ENCODE measurements at places on chromosomes 2 and 18.

DNA sequence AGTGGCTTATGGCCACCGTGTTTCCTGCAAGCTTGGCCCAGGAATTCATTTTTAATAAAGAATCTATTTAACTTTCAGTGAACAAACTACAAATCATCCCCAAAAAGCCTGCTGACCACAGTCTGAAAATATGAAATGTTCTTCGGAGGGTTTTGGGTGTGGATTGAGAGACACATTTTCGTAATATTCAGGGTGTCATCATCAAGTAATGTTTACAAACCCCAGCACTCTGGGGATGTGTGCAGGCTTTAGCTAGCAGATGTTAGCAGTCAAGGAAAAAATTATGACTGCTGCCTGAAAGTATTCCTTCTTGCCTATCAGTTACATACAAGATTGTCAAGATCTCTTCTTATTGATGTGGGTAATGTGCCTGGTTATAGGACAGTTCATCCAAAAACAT lies 143.9 kb upstream of the FN1 start:
- DNase-seq, result no peak

DNA sequence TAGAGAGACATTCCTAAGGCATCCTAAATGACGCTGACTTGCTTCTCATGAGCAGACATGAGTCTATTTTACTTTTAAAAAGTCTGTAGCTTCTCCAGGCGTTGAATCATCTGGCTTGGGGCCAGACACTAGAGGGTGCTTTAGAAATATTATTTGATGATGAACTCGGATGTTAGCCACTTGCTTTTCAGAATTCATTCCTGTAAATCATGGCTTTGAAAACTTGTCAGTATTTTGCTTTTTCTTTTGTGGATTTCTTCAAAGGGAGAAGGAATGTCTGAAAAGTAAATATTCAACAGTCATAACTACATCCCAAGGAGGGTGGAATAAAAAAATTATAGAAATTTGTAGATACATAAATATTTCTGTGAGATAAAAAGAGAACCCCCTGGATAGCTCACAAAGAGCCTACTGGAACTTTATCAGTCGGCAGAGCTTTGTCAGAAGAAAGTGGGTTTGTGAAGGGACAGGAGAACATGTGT lies 370.8 kb downstream of the OSR1 start:
- no peak for DNase-seq

DNA sequence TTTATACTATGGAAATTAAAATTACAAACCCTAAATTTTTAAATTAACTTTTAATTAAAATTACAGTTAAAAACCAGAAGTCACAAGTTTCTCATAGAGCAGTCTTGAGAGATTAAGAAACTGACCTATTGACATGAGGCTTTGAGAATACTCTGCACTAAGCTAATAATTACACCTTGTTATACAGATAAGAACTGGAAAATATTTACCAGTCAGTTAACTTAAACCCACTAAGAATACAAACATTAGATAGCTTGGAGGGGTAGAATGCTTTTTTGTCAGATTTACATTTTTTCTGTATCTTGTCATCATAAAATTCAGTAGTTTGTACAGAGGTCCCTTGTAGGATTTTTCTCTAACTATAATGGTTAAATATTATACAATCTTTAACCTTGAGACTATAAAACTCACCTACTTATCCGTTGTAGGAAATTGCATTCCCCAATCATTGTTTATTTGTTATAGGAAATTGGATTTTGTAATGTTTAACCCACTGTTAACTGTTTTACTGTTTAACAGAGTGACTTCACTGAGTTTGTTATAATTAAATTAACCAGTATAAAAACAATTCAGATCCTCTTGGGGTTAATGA lies 219.7 kb upstream of the PKDCC start:
- no peak for DNase-seq

DNA sequence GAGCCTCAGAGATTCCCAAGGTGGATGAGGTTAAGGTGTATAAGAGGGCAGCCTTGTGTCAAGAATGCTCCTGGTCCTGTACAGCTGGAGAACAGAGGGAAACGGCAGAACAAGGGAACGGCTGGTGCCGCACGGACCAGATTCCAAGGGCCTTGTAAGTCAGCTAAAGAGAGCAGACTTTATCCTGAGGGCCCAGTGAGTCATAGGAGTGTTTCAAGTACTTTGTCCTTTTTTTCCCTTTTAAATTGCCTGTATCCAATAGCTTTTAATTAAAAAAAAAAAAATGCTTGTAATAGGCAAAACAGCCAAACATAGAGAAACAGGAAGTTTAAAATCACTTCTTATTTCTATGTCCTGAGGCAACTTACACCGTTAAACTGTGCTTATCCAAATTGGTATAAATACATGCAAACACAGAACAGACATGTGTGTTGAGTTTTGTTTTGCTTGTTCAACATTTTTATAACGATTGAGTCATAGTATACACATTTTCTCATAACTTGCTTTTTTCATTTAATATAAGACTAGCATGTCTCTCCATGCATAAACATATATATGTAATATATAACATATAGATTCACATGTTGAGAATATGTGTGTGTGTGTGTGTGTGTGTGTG lies 42.1 kb upstream of the EVA1A start:
- no peak for DNase-seq

DNA sequence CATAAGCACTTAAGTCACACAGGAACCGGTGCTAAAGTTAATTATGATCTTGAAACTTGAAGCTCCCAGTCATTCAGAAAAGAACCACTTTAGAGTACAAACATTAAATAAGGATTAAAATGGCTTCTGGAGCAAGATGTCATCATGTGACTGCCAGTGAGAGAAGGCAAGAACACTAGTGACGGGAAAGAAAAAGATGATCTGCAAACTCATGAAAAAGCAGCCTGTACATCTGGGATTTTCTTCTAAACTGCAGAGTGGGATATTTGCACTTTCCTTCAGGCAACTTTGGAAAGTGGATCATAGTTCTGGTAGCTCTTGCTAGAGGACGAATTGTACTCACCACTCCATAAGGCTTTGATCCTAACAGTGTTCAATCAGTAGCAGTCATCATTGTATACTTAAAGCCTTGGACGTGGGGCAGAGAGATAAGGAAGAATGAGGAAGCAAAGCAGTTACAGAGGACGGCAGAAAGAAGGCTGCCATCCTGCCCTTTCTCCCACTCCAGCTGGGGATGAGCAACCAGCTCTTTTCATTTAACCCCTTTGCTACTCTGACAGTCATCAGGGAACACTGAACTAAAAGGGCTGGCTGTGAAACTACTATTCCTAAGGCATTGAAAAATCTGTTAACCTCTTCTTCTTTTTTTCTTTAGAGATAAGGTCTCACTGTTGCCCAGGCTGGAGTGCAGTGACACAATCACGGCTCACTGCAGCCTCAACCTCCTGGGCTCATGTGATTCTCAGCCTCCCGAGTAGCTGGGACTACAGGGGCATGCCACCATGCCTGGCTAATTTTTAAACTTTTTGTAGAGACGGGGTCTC lies 18.1 kb downstream of the ABHD3 start:
- no peak for DNase-seq

DNA sequence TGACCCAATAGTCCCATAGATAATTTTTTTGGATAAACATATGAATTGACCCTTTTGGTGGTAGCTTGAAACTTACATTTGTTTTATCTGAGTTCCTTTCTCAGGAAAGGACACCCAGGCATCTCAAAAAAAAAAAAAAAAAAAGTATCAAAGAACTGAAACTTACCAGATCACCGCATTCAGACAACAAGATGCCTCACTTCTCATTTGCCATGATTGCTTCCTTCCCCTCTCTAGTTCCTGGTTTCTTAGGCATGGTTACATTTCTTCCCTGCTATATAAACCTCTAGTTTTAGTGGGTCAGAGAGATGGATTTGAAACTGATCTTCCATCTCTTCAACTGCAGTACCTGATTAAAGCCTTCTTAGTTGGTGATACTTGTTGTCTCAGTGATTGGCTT lies 240.1 kb downstream of the ACKR3 start:
- no peak for DNase-seq

DNA sequence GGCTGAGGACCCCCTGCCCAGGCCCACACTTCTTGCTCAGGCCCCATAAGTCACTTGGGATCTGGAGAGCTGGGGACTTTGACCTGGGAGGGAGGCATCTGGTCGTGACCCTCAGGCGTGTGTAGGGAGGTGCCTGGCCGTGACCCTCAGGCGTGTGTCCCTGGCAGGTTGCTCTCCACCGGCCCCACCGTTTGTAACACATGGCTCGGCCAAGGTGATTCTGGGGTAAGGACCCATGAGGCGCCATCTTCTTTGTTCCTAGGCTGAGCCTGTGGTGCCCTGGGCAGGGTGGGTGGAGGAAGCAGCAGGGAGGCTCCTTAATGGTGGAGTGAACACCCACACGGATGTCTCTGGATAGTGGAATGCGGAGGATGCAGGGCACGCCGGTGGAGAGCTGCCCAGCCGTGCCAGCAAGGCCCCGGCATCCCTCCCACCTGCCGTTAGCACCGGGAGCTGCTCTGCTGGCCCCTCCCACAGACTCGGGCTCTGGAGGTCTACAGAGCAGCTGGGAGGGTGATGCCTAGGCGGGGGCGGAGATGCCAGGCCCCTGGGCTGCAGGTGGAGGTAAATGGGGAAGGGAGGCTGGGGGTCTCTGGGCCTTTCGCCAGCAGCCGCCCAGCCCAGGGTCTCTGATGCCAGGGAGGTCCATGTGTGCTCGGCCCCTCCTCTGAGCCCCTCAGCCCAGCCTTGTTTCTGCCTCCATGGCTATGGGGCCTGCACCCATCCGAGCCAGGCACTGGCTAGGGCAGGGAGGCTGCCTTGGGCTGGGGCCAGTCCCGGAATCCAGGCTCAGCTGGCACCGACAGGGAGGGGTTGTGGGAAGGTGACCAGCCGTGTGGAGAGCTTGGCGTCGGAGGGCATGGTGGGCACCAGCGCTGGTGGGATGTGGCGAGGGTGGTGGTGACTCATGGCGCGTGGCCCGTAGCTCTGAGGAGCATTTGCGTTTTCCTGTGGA lies 1.1 kb upstream of the GAL3ST2 start:
- DNase-seq, result no peak

DNA sequence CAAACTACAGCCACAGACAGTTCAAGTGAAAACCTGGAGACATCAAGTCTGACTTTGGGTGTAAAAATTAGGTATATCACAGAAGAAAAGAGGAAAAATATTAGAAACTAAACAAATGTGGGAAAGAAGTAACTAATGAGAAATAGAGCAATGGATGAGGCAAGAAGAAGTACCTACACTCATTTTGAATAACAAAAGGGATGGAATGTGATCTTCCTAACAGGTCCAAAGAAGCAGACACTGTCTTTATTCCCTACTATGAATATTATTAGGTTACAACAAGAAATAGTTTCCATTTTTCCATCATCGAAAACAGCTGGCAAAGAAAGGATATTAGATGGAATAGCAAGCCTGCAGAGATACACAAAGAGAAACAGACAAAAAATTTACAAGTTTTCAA lies 486.3 kb upstream of the FSHR start:
- no peak for DNase-seq

DNA sequence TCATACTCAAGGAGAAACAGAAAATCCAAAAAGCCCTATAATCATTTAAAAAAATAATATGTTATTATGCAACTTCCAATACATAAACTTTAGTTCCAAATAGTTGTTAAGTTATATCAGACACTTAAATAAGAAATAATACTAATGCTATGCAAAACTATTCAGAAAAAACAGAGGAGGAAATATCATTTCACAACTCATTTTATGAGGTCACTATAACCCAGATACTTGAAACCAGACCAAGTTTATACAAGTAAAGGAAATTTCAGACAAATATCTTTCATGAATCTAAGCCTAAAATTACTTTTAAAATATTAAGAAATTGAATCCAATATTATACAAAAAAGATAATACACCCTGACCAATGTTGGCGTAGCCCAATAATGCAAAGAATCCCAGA lies 260.8 kb downstream of the CD226 start:
- no peak for DNase-seq

DNA sequence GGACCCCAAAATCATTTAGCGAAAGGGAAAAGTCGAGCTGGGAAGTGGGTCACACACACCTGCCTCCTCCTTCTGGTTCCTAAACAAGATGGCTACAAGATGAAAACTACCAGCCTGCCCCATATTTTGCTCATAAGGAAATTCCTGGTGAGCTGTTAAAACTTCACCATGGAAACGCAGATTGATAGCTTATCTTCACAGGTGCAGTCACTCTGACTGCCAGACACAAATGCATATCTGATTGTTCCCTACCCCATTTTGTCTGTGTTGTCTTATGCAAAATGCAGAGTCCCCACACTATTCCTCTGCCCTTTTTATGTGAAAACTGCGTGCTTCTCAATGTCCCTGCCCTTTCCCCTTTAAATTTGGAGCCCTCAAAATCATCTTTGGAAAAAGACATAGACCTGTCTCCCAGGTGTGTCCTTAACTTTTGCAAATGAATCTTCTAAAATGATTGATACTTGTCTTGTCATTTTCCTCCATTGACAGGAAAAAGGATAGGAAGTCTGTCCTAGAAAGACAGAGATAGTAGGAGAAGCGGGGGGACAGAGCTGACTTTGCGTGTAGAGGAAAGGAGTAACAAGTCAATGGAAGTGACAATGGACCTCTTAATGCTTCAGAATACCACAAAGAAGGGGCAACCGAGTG lies 38.9 kb upstream of the THOC1 start:
- DNase-seq, result no peak

GRCh38 chr2:224968051-224968450 lies 74.2 kb downstream of the DOCK10 start:
- no peak for DNase-seq

DNA sequence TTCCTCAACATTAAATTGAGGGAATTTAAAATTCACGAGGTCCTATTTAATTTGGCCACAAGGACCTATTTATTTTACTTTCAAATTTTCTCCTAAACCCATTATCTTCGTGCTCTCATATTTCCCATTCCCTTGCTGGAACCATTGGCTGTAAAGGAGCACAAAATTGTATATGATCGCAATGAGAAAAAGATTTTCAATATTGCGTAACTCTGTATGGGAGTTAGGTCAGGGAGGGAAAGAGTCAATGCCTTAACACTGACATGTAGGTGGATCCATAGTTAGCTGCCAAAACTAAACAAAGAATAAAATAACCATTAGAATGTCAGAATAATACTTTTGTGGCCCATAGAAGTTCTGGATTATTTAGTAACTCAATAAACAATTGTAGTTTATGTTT lies 40.6 kb upstream of the ZC3H15 start:
- DNase-seq, result no peak

- DNase-seq, result no peak
Measured at GRCh38 chr18:9951022-9951859, 37.4 kb downstream of the VAPA start.

DNA sequence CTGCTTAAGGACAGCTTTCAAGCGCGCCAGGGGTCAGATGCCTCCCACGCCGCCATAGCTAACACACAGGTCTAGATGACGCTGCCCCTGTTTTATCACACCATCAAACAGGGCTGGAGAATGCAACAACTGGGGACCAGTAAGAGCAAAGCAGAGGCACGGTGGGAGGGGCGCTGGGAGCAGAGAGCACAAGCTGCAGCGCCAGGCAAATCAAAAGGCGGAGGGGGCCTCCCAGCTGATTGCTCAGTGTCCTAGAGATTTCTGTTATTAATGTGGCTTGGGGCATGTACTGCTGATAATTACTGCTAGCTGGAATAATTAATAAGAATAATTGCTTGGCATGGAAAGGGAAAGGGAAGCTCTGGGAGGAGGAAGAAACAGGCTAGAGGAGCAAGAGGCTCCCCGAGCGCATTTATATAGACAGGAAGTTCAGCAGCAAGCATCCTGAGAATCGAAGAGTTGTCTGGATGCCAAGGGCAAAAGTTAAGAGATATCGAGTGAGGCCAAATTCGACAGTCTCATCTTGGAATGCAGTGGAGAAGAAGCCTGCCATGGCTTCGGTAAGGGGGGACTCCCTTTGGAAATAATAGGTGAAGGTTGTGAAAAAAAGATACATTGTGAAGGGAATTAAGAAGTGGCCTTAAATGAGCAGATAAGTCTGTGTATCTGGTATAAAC lies 104.5 kb upstream of the ZNF521 start:
- no peak for DNase-seq

GRCh38 chr2:96185516-96185915 lies 23.1 kb downstream of the STARD7 start:
- DNase-seq, result no peak

All from stimulated activated CD4-positive, alpha-beta T cell treated with anti-CD3 and anti-CD28 coated beads, Interleukin-15, amount 100 ng/mL, for 1 hour (primary cell).